NCI-H1417 treated with DMSO at 0.1 percent for 48 hours (cell line): ENCODE measurements at places on chromosomes 11 and 22.
A peak's percentile ranks its signal among the peaks of the same experiment; 100 is the strongest.

DNA sequence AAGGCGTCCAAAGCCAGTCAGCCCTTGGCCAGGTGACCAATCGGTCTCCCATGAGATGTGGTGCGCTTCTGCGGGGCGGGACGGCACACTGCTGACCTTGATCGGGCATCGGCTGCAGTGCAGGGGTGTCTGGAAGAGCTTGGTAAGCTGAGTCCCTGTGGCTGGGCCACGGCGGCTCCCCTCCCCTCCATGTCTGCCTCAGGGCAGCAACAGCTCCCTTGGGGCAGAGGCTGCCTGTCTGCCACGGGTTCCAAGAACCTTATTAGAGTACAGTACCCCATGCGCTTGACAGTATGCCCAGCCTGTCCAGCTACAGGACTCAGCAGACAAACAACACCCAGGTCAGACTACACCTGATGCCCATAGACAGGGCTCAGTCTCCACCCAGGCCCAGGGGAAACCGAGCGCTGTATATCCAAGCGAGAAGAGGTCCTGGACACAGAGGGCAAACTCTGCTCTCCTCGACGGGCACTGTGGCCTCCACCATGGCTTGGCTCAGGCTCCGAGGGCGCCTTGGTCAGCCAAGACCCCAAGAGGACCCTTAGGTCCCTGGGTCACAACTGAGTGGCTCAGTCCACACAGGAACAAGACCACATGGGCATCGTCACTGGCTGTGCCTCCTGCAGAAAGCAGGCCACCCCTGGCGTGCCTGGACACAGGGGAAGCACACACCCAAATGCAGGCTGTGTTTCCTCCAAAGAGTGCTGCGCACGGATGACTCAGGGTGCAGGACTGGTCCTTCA lies 18.9 kb downstream of the TSPAN32 start:
- no peak for DNase-seq

DNA sequence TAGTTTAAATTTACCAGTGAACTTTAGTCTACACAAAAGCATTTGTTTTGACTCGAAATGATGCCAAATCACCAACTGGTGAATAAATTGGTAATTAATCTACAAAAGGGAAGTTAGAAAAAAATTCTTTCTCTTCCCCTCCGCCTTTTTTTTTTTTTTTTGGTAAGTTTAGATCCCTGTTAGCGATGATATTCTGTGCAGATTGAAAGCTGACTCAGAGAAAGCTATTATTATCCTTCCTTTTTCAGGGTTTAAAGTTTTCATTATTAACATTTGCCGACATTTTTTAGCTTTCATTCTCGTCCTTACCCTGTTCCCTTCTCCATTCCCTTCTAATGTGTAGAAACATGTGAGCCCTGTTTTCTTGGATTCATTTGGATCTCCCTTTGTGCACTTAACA lies 16.8 kb upstream of the NUP160 start:
- no peak for DNase-seq

- no peak for DNase-seq
Measured at GRCh38 chr11:66696146-66696545, 18.5 kb upstream of the RBM4B start.

DNA sequence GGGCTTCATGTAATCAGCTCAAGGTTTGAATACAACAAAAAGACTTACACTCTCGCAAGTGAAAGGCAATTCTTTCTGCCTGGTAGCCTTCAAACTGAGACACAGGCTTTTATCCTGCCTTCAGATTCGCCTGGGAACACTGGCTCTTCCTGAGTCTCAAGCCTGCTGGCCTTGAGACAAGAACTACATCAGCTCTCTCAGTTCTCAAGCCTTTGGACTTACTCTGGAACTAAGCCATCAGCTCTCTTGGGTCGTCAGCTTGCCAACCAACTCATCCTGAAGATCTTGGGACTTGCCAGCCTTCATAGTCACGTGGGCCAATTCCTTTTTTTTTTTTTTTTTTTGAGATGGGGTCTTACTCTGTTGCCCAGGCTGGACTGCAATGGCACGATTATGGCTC lies 35.7 kb upstream of the LRRC10B start:
- DNase-seq: no peak

GRCh38 chr11:21912285-21912684 lies 280.6 kb upstream of the ANO5 start:
- no peak for DNase-seq

DNA sequence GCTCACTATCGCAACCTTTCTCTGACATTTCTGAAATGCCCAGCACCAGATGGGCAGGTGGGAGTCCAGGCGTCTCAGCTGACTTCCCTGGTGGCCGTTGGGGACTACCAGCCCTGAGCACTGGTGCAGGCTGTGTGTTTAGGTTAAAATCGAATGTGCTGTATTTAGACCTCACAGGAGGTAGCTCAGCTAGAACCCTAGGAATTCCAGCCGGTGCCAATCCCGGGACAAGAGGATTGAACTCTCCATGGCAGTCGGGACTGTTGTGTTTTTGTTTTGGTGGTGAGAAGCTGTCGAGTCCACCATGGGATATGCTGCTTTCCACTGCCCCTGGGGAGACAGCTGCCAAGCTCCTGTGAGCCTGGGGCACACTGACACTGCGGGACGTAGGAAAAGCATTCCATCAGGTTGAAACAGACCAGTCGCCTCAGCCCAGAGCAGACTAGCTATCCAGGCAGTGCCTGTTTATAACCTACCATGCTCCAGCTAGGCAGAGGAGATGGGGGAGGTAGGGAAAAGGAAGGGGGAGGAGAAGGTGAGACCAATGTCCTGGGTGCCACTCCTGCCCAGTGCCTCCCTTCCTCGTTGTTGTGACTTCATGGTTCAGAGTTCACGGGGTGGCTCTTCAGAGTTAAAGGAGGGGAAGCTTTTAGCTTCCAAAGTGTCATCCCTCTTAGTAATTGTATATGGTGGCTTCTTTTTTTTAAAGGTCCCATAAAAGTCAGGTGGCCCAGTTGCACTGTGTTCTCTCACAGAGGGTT lies 53.0 kb downstream of the MICAL2 start:
- DNase-seq: no peak

DNA sequence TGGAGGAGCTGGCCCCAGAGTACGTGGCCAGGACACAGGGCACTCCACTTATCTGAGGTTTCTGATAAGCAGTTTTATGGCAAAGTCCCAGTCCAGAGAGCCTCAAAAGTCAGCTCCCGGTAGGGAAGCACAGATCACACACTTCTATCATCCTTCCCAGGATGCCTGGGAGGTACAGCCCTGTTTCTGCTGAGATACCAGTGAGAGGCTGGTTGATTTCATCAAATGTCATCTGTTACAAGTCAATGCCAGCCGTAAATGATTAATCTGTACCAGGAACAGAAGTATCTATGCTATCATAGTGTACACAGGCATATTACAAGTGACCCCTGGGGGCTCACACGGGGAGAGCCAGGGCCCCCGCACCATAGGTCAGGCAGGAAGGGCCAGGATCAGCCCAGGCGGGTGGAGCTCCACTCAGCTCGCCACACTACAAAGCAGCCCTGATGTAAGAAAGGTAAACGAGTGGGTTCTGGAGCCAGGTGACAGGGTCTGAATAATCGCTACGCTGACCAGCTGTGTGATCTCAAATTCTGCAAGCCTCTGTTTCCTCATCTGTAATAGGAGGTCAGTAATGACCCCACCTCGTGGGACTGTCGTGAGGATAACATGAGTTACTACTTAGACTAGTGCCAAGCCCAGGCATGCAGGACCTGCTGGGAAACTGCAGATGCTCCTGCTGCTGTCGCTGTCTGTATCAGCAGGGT lies 17.6 kb downstream of the PLA2G6 start:
- DNase-seq: no peak

DNA sequence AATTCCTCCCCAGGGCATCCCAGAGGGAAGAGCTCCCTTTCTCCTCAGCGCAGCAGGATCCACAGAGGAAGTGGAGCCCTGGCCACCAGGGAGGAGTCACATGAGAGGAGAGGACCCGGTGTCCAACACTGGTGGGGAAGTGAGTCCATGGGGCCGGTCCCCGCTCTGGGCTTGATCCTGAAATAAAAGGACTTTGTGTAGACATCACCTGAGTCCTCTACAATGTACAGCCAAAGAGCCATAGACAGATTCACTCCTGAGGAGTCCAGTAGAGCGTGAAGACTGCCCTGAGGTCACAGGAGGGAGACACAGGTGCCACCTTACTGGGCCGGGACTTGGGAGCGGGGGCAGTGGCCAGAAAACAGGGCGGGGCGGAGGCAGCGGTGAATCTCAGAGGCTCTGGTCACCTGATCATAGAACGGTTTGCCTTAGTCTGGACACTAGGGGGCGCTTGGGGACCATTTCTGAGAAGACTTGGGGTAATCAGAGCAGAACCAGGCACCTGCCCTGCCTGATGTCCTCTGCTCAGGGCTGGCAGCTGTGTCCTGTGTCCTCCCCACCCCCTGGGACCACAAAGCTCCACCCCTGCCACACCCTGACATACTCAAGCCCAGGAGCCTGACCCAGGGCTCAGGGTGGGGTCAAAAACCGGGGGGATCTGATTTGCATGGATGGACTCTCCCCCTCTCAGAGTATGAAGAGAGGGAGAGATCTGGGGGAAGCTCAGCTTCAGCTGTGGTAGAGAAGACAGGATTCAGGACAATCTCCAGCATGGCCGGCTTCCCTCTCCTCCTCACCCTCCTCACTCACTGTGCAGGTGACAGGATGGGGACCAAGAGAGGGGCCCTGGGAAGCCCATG lies 112.7 kb downstream of the VPREB1 start:
- peak; percentile 8 for DNase-seq

DNA sequence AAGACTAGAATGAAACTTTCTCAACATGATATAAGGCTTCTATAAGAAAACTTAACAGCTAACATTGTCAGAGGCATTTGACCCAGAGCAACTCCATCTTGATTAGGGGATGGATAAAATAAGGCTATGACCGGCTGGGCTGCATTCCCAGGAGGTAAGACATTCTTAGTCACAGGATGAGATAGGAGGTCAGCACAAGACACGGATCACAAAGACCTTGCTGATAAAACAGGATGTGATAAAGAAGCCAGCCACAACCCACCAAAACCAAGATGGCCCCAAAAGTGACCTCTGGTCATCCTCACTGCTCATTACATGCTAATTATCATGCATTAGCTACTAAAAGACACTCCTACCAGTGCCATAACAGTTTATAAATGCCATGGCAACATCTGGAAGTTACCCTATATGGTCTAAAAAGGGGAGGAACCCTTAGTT lies 135.2 kb downstream of the TTC28 start:
- no peak for DNase-seq

- DNase-seq: no peak
Measured at GRCh38 chr22:48362721-48363404, 1464.8 kb downstream of the BRD1 start.

GRCh38 chr11:43555816-43556611 lies 124.5 kb upstream of the HSD17B12 start:
- DNase-seq: no peak

DNA sequence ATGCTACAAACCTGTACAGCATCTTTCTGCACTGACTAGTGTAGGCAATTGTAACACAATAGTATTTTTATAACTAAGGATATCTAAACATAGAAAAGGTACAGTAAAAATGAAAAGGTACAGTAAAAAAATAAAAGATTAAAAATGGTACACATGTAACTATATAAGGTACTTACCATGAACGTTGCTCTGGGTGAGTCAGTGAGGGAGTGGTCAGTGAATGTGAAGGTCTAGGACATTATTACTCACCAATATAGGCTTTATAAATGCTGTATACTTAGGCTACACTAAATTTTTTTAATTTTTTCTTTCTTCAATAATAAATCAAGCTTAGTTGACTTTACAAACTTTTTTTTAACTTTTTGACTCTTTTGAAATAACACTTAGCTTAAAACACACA lies 59.9 kb downstream of the EIF3M start:
- no peak for DNase-seq

- no peak for DNase-seq
Measured at GRCh38 chr22:35072925-35073324, 7.0 kb downstream of the ISX start.

GRCh38 chr11:134561331-134561720 lies 149.3 kb upstream of the B3GAT1 start:
- DNase-seq: no peak

DNA sequence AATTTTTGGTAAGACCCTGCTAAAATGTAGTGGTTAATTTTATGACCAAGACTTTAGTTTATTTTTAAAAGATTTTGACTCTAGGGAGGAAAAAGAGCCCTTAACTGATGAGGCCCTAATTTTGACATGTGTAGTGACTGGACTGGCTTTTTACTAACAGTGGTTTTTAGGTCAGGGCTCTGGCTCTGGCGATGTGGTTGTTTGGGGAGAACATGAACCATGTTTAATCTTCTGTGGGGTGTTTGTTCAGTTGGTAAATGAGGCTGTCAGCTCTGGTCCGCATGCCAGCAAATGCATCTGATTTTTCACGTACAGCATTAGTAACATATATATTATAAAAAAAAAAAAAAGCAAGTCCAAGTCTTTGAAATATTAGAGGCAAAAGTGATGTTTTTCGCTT lies 104.3 kb downstream of the EXT2 start:
- no peak for DNase-seq

- peak; percentile 86 for DNase-seq
Measured at GRCh38 chr11:9726321-9727022, 62.6 kb downstream of the SWAP70 start.

DNA sequence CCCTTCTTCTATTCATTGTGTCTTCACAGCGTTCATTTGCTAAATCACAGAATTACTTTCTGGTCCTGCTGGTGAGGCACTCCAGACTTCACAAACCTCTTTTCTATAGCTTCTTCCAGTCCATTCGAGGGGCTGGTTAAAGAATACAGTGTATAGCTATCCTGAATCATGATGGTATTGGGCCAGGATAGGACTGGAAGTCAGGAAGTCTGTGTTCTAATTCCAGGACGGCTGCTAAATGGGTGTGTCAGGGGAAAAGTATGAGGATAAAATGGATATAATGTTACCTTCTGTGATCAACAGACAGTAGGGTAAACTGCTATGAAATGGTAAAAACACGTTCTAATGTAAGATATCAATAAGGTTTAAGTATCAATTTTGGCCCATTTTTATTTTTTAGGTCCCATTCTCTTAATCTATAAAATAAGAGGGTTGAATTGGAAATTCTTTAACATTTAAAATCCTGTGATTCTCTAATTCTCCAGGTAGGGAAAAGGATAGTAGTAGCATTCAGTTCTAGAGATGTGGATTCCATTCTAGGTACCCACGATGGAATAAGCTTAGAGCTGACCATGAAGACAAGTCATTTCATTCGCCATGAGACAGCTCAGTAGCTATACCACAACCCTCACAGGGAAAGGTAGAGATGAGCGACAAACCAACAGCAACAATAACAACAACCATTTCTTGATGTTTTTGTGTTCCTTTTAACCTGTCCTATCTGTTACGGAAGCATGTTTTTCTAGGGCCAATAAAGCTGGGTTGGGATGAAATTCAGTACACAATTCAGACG lies 96.1 kb downstream of the SLC1A2 start:
- no peak for DNase-seq

DNA sequence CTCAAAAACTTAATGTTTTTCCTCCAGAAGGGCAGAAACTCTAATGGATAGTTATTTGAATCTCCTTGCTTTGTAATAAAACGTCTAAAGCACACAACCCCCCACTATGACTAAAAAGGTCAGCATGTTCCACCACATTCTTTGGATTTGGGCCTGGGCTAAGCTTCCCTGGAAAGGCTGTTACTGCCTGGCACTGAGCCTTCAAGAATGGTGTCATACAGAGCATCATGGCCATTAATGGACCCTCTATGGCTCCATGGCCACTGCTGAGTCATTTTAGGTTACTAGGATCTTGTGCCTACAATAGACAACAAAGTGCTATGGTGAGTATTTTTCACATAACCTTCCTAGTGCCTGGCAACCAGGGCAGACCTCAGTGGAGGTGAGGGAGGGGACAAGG lies 242.6 kb upstream of the FAT3 start:
- no peak for DNase-seq
